ENCODE measurements at places on chromosomes 12 and 14. TPM values are rescaled to one million over a fixed set of nuclear protein-coding genes. Genes with fewer than 3 reads are reported as not detected.

GRCh38 chr12:52439845-52440244, 5.7 kb upstream of the KRT75 start:
- no peak for DNase-seq

Gene ACYP1
- 14.3 TPM for polyA plus RNA-seq

DNA sequence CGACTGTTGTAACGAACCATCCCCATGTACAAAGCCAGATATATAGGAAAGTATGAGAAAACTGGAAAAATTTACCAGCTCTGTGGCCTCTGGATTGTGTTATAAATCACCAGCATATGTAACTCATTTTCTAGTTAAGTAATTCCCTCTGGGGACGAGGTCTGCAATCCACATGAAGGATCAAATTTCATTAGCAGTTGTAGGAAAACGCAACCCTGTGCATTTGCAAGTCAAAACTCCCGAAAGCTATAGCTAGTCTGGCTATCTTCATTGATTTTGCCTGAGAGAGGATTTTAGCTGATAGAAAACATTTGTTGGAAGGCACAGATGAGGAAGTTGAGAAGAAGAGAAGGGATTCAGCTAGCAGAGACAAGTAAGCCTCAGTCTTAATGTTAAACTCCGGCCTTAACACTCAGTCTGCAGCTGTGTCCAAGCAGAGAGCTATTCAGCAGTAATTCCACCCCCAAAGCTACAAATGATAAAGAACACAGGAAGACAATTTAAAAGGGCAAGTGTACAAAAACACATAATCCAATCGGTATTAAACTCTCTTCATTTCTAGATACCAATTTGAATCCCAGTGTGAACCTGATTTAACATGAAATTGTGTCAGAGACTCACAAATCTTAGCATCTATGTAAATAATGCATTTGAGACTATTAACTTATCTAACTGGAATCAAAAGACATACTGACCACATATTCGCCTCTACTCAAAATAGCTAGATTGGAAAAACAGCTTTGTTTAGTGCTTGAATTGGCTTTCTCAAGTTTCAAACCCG, 54.2 kb upstream of the CERS5 start:
- peak; percentile 86 for DNase-seq

- DNase-seq, result no peak
Observed at GRCh38 chr14:20428802-20429201, 7.2 kb downstream of the KLHL33 start.

Gene KLRC2
- not detected for polyA plus RNA-seq

DNA sequence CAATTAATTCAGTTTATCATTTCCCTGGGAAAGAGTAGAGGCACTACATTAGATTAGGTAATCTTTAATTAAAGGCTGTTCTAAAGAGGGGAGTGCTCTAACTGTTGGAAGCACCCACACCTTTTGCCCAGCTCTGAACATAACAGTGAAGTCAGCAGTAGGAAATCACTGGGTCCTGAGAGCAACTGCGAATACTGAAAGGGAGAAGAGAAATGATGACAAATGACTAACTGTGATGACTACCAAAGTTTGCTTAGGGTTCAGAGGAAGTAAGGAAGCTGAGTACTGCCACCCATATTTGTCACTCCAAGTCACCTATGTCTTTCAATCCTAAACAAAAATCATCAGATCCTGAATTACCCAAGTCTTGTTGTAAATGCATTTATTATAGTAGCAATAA, 140.6 kb downstream of the EPS8 start:
- DNase-seq, result no peak
